ENCODE measurements at places on chromosomes 11 and 22.

GRCh38 chr11:125569915-125570621, 791 bp downstream of the EI24 start:
- DNase-seq = no peak

GRCh38 chr11:91946397-91946951, 278.1 kb upstream of the FAT3 start:
- no peak for DNase-seq

DNA sequence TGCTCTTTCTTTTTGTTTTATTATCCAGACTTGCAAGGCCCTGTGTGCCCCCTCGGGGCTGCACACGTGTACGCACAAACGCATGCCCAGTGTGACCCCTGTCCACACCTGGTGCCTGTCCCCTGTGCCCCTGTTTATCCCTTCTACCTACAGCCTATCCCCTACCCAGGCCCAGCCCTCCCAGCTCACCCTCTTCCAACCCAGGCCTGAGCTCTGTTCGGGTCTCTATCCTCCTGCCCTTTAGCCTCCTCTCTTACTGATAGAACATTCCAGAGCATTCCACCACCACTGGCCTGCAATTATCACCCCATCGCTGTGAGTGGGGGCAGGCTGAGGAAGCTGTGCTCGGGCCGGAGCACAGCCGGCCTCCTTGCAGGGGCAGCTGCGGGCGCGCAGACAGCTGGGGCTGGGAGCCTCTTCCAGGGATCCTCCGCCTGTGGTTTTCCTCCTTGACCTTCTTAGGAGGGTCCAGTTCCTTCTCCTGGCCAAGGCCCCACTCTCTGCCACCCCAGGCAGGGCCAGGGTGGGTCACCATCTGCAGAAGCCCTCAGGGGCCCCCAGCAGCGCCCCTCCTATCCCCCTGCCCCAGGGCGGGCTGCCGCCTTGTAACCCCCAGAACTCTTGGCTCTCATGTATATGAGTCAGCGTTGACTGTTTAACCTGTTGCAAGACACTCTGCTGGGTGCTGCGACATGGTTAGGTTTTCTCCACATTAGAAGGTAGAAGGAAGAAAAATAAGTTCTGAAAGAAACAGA, 41.8 kb upstream of the KCNQ1OT1 start:
- no peak for DNase-seq

GRCh38 chr11:57330029-57330428, 5.3 kb upstream of the TNKS1BP1 start:
- DNase-seq = no peak

GRCh38 chr11:64384981-64385944, 26.3 kb downstream of the RPS6KA4 start:
- DNase-seq = no peak

GRCh38 chr11:129743112-129743815, 72.4 kb upstream of the TMEM45B start:
- DNase-seq = no peak

DNA sequence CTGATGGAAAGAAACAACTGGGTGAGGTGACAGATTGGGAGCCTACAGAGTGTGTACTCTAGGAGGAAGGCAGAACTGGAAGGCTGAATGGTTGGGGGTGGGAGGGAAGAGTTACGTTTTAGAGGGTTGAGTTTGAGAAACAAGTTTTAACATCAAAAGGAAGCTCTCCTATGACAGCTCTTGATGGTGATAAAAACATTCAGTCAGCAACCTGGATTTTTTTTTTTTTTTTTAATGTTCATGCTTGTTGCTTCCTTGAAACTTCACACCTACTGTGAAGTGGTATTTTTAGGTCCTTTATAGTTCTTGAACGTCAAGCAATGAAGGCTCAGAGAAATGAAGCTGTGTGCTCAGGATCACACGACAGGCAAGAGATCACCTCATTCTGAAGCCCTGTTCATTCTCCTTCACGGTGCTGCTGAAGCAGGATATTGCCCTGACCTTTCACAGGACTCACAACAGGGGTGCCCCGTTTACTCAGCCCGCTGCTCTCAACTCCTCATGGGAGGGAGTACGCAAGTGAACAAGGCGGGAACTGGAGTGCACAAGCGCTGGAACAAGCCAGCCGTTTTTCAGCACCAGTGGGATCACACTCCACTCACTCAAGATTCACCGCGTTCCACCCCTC, 1.6 kb upstream of the TMEM109 start:
- no peak for DNase-seq

- no peak for DNase-seq
Measured at GRCh38 chr22:21450858-21451353, 16.3 kb upstream of the TMEM191C start.

- no peak for DNase-seq
Measured at GRCh38 chr11:3954448-3955298, 99.2 kb downstream of the STIM1 start.

All from stimulated activated CD8-positive, alpha-beta memory T cell treated with anti-CD3 and anti-CD28 coated beads, Interleukin-4, amount 100 ng/mL, for 1 hour (primary cell).